Astrocyte (in vitro differentiated cells and primary cell): ENCODE measurements at places on chromosomes 16 and 17. TPM values are rescaled to one million over a fixed set of nuclear protein-coding genes. Genes with fewer than 3 reads are reported as not detected.

The SLFN12 gene
- total RNA-seq: 39.3 and 52.5 TPM in 2 replicates

The VPS35L gene
- total RNA-seq: 45.0 and 51.0 TPM in 2 replicates

The HEATR9 gene
- not detected in 2 replicates for total RNA-seq

The ZNF75A gene
- 26.9 and 30.5 TPM in 2 replicates for total RNA-seq

The IL34 gene
- 0.34 and 0.38 TPM in 2 replicates for total RNA-seq

The PIRT gene
- not detected in 2 replicates for total RNA-seq

The ADGRG3 gene
- not detected in 2 replicates for total RNA-seq

The NME1 gene
- 222 and 236 TPM in 2 replicates for total RNA-seq

The TPSG1 gene
- not detected in 2 replicates for total RNA-seq

The KCNH6 gene
- total RNA-seq: not detected in 2 replicates

The PDE6G gene
- total RNA-seq: not detected in 2 replicates

The TM4SF5 gene
- not detected in 2 replicates for total RNA-seq

The CAMTA2 gene
- 43.1 and 44.3 TPM in 2 replicates for total RNA-seq

The FAM20A gene
- total RNA-seq: 0.14 and 0.41 TPM in 2 replicates

The KRT32 gene
- not detected in 2 replicates for total RNA-seq

The P2RX1 gene
- total RNA-seq: not detected in 2 replicates

The HBA2 gene
- 1.4 TPM in 1 of 2 replicates, not detected in the other for total RNA-seq

The EPX gene
- not detected in 2 replicates for total RNA-seq

The NXN gene
- 104 and 106 TPM in 2 replicates for total RNA-seq

The TUBB3 gene
- 360 and 459 TPM in 2 replicates for total RNA-seq

The GAS2L2 gene
- total RNA-seq: 0.07 TPM in 1 of 2 replicates, not detected in the other

The CD68 gene
- 4.4 and 6.2 TPM in 2 replicates for total RNA-seq

The CDRT15 gene
- not detected in 2 replicates for total RNA-seq

The PLK1 gene
- total RNA-seq: 6.8 and 10.5 TPM in 2 replicates

The SYCE1L gene
- 2.0 and 5.2 TPM in 2 replicates for total RNA-seq

The KRT17 gene
- total RNA-seq: 21.4 and 28.3 TPM in 2 replicates

The AARSD1 gene
- total RNA-seq: 42.8 and 45.2 TPM in 2 replicates

The ABAT gene
- total RNA-seq: 22.8 and 23.3 TPM in 2 replicates

The RNF157 gene
- total RNA-seq: 1.4 and 1.8 TPM in 2 replicates

The TMEM220 gene
- 1.0 and 1.3 TPM in 2 replicates for total RNA-seq

The MT1G gene
- 0.87 TPM in 1 of 2 replicates, not detected in the other for total RNA-seq

The ALDH3A1 gene
- total RNA-seq: not detected in 2 replicates

The NGFR gene
- total RNA-seq: 0.64 and 1.0 TPM in 2 replicates

The GRAP gene
- total RNA-seq: 0.30 and 0.38 TPM in 2 replicates

The NPB gene
- total RNA-seq: 2.0 and 2.7 TPM in 2 replicates

The ABCC12 gene
- not detected in 2 replicates for total RNA-seq

The GCGR gene
- not detected in 2 replicates for total RNA-seq

The NHLRC4 gene
- 0.50 and 0.73 TPM in 2 replicates for total RNA-seq
